Astrocyte of the spinal cord (primary cell): ENCODE measurements at places on chromosomes 12 and 14.

DNA sequence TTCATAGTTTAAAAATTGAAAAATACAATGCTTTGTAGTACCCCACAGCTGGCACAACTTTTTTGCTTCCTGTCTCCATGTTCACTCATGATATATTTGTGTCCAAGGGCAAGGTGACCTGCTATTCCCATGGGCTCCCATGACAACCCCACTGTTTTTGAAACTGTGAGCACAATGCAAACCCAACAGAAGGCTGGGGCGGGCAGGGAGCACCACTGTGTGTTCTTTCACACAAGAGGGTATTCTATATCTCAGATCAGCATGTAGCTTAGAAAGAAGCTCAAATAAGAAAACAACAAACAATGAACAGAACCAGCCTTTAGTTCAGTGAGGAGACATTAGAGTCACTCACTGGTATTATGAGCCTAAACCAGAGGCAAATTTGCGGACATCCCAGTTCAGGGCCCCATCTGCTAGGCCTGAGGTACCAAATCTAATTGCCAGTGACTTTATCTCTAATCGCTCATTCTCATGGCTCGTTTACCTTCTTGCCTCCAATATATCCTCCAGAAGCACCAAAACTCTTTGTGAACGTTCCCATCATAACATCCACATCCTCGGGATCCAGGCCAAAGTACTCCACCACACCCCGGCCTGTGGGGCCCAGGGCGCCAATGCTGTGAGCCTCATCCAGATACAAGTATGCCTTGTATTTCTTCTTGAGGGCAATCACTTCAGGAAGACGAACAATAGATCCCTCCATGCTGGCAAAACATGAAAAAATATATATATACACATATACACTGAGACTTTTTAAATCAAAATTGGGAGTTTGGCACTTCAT, 56.4 kb upstream of the ISM2 start:
- DNase-seq: no peak

DNA sequence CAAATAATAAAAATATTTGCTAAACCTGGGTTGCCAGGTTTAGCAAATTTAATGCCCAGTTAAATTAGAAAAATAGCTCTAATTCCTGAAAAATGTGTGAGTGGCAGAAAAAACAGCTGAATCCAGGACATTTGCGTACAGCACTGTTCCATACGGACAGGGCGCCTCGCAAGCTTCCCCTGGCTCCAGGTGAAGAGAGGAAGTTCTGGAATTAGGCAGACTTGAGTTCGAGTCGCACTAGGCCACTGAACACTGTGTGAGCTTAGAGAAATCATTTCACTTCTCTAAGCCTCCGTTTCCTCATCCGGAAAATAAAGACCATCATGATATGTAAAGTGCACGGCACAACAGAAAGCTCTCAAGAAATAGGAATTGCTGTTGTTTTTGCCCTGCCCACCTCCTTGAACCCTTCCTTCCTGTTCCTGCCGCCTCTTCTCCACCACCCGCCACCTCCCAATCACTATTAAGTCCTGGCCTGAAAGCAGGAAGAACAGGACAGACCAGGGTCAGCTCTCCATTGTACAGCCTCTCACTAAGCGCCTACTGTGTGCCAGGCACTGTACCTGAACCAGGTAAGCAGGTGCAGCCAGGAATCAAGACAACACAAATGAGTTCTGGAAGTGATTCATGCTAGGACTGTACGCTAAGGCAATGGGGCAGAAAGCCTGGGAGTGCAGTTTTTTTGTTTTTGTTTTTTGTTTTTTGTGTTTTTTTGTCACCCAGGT, 763 bp upstream of the PHETA1 start:
- no peak for DNase-seq

- no peak for DNase-seq
Measured at GRCh38 chr14:67547224-67547780, 14.2 kb downstream of the PLEKHH1 start.

- DNase-seq: no peak
Measured at GRCh38 chr12:84996759-84997158, 39.3 kb downstream of the TSPAN19 start.

GRCh38 chr12:89429528-89429927, 77.2 kb upstream of the DUSP6 start:
- no peak for DNase-seq

DNA sequence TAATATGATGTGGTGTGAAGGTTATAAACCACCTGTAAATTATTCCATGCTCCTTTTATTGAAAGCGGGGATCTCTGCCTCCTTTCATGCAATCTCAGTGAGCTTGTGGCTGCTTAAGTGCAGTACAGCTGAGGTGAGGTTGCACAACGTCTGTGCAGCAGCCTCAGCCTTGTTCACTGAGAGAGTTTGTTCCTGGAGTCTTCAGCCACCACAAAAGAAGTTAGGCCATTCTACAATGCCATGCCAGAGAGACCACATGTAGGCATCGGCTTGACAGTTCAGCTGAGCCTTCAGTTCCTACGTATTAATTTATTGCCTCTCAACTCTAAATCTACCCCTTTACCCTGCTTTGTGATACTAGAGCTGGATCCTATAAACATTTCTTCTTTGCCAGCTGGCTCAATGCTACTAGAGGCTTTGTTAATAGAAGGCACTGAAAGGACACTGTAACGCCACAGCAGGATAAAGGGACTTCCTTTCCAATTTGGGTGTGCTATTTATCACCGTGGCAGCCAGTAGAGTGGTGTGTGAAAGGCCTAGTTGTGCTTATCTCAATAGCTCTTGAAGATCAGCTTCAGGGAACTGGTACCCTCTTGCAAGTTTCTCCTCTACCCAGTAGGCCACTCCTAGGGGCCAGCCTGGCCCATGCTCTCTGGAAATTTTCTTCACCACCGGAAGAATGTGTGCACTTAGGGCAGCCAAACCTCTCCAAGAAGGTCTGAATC, 337.7 kb downstream of the IPO8 start:
- no peak for DNase-seq

GRCh38 chr14:105940534-105941225, 414.3 kb downstream of the TMEM121 start:
- no peak for DNase-seq

- DNase-seq: no peak
Measured at GRCh38 chr14:89033756-89034155, 209.3 kb downstream of the TTC8 start.
